Activated CD4-positive, alpha-beta T cell treated with anti-CD3 and anti-CD28 coated beads for 24 hours (primary cell): ENCODE measurements at places on chromosomes 12 and 14.

DNA sequence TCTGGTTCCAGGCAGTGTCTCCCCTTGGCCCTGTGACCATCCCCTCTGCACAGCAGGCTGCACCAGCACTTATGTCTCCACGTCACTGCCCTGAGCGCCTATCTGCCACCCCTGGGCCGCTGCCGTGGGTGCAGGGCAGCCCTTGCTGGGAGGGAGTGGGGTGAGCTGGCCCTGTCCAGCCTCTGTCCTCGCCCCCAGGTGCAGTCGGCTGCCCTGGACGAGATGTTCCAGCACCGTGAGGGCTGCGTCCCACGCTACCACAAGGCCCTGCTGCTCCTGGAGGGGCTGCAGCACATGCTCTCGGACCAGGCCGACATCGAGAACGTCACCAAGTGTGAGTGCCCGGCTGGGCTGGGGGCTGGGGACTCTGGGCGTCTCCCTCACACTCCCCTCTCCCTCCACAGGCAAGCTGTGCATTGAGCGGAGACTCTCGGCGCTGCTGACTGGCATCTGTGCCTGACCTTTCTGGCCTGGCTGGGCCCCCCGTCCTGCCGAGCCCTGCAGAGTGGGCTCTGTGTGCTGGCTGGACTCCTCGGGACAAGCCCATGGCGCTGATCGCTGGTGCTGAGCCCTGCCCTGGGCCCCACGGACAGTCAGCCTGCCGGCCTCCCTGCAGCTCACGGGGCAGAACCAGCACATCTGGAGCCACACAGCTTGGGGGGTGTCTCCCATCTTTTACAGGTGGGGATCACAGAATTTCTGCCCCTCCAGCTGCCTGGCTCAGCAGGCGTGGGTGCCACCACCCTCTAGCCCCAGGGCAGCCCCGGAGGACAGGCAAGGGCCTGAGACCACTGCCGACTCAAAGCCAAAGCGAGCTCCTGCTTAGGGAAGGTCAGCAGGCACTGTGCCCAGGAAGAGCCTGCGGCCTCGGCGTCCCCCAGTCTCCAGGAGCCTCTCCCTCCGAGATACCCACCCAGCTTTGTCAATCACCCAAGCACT, 7.9 kb upstream of the PUS1 start:
- DNase-seq, result no peak

DNA sequence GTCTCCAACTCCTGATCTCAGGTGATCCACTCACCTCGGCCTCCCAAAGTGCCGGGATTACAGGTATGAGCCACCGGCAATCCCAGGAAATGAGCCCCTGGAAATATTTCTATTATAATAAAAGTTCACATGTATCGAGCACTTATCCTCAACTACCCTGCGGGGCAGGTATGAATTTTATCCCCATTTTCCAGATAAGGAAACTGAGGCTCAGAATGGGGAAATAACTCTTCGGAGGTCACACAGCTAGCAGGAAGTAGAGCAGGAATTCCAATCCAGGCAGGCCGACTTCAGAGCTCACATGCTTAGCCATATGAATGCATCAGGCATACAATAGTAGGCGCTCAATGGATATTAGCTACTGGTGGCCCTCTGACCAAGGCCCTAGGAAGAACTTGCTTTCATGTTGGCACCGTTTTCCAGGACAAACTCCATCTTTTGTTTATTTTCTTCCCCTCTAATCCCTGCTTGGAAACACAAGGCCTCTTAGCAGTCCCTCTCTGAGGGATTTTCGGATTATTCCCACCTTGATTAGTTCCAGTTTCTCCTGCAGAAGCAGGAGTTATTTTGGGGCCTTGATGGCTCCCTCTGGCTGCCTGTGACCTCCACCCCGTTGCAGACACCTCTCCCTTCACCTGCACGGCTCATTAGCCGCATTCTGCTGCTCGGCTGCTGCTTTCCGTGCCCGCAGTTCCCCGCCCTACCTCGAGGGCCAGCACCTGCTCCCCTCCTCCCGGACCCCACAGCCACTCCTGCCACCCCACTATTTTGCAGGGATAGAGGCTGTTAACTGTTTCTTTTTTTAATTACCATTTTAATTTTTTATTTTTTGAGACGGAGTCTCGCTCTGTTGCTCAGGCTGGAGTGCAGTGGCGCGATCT, 18.7 kb upstream of the POP5 start:
- no peak for DNase-seq

DNA sequence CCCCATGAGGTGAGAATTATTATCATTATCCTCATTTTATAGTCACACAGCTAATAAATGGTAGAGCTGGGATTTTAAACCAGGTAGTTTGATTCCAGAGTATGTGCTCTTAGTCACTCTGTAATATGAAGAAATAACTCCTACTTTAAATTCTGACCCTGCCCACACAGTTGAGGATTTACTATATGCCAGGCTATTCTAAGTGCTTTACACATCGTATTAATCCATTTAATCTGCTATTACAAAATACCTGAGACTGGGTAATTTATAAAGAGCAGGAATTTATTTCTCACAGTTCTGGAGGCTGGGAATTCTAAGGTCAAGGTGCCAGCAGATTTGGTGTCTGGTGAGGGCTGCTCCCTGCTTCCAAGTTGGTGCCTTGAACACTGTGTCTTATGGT, 19.6 kb upstream of the WIF1 start:
- no peak for DNase-seq

- DNase-seq, result no peak
Observed at GRCh38 chr14:76431538-76431937, 55.6 kb downstream of the ESRRB start.

DNA sequence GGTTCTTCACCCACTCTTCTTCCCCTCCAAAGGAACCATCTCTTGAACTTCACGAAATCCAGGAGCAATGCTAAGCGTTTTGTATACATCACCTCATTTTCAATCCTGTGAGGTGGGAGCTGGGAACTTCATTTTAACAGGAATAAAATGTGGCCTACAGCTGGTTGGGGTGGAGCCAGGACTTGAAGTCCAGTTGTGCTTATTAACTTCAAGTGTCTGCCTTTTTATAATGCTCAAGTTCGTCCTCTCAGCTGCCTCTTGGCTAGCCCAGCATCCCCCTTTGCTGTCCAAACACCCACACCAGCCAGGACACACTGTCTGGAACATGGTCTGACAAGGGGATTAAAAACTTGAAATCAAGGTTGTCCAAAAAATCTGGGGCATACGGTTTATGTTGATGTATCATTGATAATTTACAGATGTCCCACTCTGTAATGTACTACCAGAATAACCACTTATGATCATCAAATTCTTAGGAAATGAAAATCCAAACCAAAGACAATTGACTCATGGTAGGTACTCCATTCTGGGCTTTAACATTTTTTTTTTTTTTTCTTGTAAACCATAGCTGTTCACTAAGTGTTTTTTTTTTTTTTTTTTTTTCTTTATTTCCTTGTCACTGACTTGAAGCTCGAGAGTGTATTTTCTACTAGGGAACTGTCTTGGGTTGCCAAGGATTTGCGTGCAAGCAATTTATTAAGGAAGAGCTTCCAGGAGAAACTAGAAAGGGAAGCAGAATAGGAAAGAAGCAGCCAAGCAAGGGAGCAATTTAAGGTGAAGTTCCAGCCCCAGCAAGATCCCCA, 252.3 kb downstream of the EFCAB11 start:
- no peak for DNase-seq

DNA sequence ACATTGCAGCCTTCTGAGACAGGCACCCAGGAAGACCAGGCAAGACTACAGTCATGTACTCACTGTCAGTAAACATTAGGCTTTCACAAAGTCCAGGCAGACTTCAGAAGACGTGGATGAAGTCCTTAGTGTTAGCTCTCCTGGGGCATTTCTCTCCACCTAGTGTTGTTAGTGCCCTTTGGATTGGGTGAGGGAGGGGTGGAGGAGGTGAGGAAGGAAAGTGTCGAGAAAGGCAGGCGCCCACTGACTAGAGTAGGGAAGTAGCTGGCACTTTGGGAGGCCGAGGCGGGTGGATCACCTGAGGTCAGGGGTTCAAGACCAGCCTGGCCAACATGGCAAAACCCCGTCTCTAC, 20.2 kb downstream of the TMEM229B start:
- DNase-seq, result no peak

DNA sequence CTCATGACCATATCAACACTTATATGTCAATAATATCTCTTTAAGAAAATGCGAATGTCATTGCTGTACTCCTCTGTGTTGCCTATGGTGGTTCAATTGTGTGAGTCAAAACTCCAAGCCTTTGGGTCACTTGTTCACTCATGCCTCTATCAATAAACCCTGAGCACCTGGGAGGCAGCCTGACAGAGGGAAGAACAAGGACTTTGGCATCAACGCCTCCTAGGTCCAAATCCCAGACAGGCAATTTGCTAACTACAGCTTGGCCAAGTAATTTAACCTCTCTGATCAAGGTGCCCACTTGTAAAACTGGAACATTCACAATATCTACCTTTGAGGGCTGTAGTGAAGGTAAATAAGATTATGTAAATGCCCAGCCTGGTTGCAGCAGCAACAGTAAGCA, 137.8 kb downstream of the SAMD4A start:
- DNase-seq, result no peak

DNA sequence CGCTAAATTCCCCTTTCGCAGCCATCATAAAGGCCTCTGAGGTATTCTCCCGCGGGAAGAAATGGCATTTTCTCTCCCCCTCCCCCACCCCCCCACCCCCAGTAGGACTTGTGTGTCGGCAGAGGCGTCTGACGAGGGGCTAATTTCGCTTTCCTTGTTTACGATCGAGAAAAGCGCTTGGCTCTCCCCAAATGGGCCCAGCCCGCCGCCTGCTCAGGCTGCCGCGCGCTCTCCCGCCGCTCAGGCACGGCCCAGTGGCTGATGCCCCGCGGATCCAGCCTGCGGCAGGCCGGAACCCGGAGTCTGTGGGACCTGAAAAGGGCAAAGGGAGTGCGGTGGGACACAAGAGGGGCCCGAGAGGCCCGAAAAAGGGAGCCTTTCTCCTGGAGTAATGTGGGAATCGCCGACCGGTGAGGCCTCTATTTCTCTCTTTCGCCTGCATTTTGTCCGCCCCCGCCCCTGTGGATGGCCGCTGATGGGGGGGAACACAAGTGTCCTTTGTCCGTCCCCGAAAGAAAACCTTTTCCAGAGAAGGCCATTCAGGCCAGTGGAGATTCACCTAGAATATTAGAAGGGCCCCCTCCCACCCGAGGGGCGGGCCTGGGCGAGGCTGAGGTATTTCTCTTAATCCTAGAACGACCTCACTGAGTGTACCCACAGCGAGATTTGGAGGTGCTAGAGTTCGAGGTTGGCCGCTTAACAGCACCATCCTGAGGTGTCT, 9.0 kb upstream of the HOXC6 start:
- no peak for DNase-seq

- no peak for DNase-seq
Observed at GRCh38 chr12:45944771-45945170, 45.6 kb downstream of the SCAF11 start.

GRCh38 chr14:20412411-20412810, 890 bp downstream of the TEP1 start:
- no peak for DNase-seq

DNA sequence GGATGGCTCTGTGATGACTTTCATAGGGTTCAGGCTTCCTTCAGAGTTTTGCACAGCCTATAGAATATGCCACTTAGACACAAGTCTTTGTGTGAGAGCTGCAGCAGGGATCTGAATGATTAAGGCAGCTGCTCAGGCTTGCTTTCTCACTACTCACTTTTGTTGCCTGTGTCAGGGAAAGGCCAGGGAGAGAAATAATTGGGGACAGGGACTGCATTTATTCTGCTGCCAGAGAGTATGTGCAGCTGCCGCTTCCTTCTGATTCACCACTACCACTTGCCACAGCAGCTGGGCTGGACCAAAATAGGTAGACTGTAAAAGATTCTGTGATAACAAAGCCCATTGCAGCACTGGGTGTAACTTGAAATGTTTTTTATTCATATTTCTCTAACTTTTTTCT, 49.7 kb downstream of the TRMT5 start:
- DNase-seq, result no peak

GRCh38 chr14:31960039-31960438, 117.1 kb upstream of the ARHGAP5 start:
- no peak for DNase-seq

DNA sequence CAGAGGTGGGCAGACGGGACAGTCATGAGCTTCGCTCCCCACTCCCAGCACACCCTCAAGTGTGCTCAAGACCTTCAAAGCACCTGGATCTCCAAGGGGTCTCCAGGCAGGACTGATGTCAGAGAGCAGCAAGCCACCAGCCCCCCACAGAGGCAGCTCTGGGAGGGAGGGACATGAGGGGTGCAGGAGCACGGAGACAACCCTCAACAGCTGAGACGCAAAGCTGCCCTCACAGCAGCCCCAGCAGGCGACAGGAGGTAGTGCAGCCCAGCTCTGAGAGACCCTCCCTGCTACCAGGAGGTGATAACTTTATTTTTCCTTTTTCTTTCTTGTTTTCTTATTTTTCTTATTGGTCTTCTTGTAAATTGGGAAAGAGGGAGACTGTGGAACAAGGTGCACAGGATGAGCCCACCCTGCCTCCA, 17.9 kb downstream of the SIVA1 start:
- DNase-seq, result no peak

- DNase-seq, result no peak
Observed at GRCh38 chr12:44544018-44544417, 332.1 kb downstream of the NELL2 start.

DNA sequence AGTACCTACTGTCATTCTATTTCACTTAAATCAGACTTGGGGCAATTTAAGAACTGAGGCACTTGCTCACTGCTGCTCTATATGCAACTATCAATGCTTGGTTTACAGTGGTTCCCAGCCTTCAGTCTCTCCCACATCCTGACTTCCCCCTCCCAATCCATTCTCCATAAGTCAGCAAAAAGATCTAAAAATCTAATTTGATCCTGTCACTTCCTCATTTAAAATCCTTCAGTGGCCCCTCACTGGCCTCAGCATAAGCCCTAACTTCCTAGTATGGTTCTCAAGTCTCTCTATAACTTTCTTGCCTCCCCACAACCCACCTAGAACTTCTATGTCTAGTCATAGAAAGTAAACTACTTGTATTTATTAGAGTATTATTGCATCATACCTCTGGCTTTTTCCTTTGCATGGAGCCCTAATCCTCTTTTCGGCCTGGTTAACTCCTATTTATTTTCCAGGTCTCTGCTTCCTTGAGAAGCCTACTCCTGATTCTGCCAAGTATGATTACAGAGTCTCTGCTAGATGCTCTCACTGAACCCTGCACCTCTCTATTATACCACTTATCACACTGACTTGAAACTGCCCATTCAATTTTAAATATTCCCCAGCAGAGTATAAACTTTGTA, 130.6 kb downstream of the RALGAPA1 start:
- DNase-seq, result no peak

GRCh38 chr12:78918268-78918667, 53.7 kb downstream of the SYT1 start:
- no peak for DNase-seq

- DNase-seq, result peak; percentile 15
Observed at GRCh38 chr14:68703093-68703492, 89.8 kb downstream of the ZFP36L1 start.
